ENCODE measurements at places on chromosomes 12 and 14.

DNA sequence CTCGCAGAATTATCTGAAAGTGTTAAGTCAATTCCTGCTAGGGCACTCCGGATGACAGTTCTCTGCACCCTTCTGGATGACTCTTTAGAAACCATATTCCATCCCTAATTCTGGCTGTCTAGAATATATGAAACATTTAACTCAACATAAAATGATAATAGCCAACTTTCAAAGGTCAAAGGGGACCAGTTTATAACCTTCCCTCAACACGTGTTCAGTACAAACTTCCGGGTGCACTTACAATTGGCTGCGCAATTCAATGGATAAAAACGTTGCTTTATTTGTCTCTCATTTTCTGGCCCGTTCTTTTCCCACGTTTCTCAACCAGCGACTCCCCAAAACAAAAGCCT, 1.3 kb downstream of the SBNO1 start:
- no peak for DNase-seq

DNA sequence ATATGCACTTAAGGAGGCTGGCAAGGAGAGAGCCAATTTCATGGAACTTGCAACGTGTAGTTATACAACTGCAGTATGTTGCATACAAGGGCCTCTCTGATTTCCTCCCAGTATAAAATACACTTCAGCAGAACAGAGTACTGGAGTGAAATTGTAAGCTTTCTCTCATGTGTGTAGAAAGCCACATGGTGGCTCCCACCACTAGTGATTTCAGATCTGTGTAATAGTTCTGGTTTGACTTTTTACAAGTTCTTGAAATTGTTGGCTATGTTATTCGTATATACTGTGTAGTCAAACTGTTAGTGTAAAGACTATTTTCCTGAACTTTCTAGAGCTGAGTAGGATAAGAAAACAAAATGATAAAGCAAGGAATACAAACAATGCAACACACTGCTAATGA, 16.4 kb upstream of the LMO3 start:
- DNase-seq = no peak

DNA sequence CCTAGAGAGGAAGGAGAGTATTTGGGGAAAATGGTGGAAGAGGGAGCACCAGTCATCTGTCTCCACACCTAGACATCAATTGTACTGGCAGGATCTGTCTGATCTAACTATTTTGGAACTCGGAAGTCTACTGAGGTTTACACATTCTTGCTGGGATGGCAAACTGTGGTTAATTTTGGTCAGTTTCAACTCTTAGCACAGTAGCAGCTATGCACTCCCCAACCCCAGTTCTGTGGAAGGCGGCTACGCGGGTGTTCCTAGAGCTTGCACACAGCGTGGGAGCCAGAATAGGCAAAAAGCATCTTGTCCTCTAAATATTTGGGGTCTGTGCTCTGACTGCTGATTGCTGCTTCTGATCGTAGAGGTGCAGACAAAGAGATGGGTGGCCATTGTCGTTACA, 33.8 kb downstream of the TECPR2 start:
- no peak for DNase-seq

GRCh38 chr12:109870648-109871047, 9.7 kb downstream of the GLTP start:
- DNase-seq = no peak

DNA sequence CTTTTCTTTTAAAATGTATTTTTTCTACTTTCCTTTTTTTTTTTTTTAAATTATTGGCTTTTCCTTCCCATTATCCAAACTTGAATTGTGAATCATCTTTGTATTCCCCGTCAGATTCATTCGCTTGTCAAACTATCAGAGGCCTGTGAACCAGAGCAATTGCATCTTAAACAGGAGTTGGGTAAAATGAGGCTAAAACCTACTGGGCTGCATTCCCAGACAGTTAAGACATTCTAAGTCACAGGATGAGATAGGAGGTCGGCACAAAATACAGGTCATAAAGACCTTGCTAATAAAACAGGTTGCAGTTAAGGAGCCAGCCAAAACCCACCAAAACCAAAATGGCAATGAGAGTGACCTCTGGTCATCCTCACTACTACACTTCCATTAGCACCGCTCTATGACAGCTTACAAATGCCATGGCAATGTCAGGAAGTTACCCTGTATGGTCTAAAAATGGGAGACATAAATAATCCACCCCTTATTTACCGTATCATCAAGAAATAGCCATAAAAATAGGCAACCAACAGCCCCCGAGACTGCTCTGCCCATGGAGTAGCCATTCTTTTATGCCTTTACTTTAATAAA, 19.9 kb downstream of the FUT8 start:
- no peak for DNase-seq

- DNase-seq = no peak
Observed at GRCh38 chr12:111706145-111706544, 20.3 kb downstream of the ACAD10 start.

DNA sequence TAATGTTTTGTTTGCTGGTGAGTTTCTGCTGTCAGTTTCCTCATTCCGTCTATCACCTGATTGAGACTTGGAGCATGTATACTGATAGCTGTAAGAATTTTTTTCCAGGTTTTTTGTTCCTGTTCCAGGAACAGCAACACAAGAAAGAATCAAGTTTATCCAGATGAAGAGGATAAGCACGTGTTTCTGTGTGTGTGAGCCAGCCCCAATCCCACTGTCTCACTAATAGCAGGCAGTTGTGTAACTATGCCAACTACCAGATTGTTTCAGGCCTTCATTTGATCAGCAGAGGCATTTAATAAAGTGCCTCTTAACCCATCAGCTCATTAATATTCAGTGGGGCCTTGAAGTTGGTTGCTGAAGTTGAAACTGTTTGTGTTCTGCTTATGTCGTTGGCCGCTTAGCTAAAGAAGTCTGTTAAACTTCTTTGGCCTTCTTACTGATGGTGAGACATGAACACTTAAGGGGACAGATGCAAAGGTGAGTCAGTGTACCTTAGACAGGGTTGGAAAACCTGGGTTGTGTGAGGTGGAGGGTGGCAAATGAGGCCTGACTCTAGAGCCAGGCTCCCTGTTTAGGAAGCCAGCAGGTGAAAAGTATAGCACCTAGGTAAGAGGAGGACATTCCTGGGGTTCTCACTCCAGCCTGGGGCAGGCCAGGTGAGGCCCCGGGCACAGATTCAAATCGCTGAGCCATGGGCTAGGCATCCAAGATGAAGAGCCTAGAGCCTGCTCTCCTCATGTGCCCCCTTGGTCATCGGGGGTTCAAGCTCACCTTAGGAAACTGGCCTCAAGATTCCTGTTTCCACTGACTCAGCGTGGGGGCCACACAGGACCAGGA, 3.7 kb downstream of the ANKRD13A start:
- no peak for DNase-seq

DNA sequence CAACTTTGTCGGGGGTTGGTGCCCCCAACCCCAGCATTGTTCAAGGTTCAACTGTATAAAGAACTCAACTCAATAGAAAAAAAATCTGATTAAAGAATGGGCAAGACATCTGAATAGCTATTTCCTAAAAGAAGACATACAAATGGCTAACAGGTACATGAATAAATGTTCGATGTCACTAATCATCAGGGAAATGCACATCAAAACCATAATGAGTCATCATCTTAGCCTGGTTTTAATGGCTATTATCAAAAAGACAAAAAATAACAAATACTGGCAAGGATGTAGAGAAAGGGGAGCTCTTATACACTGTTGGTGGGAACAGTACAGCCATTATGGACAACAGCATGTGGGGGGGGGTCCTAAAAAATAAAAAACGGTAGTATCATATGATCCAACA, 28.7 kb downstream of the NPAS3 start:
- DNase-seq = no peak

DNA sequence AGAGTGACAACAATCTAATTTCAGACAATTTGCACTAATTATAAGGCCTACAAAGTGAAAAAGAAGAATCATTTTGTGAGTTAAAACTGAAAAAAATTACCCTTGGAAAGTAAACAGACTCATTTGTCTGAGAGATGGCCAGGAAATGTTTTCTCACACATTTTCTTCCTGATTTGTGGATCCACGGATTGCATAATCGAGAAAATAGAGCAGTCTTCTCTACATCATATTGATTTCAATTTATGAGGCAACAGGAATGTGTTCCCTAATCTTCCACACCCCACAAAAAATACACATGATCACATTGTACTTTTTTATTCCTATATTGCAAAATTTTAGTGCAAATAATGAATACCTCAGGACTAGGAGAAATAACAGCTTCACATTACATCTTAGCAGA, 160.8 kb downstream of the CCER1 start:
- no peak for DNase-seq

- DNase-seq = no peak
Observed at GRCh38 chr12:105555556-105556295, 225.2 kb downstream of the C12orf75 start.

DNA sequence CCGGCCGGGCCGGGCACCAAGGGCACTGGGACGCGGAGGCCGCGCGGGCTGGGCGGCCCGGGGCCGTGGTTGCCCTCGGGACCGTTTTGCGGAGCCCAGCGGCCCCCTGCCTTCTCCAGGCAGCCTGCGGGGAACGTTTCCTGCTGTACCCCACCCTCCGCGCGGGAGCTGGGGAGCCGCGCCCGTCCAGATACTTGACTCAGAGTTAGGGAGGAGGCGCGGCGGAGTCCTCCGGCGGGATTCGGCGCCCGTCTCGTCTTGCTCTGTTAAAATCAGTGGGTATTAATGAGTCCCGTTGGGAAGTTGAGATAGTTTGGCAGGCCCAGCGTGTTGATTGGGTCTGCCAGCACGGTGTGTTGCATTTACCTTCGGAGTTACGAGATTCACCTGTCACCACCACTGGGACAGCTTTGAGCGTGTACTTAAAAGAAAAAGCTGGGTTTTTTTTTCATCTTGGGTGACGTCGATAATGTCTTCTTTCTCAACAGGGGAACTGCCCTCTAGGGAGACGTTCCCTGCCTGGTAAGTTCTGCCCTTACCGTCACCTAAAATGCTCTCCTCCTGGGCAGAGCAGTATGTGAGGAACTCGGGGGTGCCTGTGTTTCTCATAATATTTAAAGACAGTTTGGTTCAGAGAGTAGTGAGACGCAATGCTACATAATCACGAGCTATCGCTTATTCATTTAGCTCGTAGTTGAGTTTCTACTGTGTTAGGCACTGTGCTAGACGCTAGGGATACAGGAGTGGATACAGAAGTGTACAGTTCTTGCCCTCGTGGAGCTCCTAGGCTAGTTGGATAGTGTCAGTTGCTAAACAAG, 596 bp downstream of the DLST start:
- DNase-seq = peak; percentile 84

DNA sequence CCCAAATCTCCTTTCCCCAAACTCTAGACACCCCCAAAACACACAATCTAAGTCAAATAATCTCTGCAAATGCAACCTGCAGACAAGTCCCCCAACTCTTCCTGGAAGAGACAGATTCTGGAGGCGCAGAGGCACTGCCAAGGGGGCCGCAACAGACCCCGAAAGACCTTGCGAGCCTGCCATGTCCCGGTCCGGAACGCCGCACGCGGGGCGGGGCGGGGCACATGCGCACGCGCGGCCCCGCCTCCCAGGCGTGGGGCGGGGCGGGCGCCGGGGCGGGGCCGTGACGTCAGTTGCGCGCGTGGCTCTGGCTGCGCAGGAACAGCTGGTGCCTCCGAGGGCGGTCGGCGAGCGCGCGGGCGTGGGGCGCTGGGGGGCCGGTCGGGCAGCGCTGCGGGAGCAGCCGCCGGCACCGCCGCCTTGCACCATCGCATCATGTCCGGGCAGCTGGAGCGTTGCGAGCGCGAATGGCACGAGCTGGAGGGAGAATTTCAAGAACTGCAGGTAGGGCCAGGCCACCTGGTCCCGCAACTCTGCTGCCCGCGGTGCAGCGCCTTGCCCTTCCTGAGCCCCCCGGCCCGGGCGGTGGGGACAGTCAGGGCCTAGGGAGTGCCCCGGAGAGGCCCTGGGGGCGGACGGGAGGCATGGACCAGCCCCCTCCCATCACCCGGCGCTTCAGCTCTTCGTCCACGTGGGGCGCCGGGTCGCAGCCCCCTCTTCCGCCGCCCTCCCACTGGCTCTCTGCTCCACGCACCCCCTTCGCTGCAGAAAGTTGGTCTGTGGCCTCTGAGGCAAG, at the start of gene TMEM120B:
TMEM120B (plus strand) TSS at position 292 of the 796 bp plus-strand sequence; CDS start at position 436, 144 bp downstream.
- DNase-seq = peak; percentile 92

DNA sequence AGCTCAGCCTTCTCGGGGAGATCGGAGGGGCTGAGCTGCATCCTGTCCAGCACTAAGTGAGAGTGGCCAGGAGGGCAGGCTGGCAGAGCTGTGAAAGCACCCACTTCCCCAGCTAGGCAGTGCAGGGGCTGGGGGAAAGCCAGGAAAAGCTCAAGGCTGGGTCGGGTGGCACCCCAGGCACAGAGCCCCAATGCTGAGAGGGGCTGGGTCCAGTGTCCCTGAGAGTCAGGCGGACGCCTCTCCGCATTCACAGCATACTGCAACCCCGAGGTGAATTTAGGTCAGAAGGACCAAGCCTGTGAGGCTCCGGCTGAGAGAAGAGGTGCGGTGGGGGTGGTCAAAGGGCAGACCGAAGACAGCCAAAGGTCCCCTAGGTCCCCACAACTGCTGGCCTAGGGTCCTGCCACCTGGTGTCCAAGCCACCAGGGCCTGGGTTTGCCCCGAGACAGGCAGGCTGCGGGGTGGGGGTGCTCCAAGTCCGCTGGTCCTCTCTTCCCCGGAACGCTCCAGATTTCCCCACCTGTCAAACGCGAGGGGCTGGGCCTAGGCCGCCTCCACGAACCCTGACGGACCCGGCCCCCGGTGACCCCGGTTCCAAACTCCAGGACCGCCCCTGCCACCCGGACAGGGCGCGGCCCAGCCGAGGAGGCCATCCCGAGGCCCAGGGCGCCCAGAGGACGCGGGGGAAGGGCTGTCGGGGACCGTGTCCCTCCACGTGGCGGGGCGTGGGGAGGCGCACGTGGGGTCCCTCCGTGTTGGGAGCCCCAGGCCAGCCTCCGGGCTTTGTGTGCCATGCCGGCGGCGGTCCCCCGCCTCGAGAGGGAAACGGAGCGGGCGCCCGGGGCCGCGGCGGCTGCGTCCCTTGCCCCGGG, 527 bp downstream of the CAMKK2 start:
- DNase-seq = no peak

- no peak for DNase-seq
Observed at GRCh38 chr14:99784508-99784907, 8.7 kb upstream of the EML1 start.

DNA sequence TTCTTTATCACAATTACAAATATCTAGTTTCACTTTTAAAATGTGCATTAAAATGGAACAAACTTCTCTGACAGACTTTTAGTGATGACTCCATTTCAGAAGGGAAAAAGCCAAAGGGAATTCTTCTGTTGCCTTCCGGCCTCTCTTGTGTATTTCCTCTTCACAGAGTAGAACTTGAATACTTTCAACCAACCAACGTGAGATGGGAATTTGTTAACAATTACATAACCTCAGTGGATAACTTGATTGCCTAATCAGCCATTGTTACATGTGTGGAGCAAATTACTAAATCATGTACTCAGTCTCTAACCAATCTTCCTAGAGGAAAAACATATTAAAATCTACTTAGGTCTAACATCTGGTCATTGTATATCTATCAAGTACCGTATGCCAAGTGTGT, 291.1 kb downstream of the SYT1 start:
- no peak for DNase-seq

DNA sequence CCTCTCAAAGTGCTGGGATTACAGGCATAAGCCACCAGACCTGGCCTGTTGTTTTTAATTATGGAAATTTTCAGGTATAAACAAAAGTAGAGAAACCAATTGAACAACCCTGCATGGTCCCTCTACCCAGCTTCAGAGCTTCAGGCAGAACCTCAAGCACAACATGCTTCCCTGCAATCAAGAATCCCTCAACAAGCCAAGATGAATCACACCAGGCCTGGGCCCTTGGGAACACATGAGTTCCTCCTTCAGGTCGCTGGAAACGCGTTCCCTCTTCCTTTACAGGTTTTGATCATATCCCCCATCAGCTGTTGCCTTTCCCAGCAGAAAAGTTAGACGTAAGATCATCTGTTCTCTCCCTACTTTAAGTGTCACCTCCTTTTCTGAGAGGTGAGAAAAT, 20.5 kb upstream of the CORO1C start:
- DNase-seq = no peak
